ENCODE measurements at places on chromosomes 4 and X. TPM values are rescaled to one million over a fixed set of nuclear protein-coding genes. Genes with fewer than 3 reads are reported as not detected.

DNA sequence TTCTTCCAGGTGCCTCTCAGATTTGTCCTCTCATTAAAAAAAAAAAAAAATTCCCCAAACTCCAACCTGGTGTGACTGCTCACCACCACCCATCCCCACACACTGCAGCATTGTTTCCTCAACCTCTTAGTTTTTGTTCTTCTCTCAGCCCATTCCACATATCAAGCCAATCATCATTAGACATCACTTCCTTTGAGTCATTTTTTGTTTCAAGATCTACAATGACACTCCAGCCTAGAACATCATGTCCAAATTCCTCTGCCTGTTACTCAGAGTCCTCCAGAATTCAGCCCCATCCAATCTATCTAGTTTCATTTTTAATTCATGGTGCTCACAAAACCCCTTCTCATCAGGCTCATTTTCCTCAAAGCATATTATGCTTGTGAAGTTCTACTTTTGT lies 262.5 kb upstream of the TEX13A start:
- peak; percentile 34 for DNase-seq

DNA sequence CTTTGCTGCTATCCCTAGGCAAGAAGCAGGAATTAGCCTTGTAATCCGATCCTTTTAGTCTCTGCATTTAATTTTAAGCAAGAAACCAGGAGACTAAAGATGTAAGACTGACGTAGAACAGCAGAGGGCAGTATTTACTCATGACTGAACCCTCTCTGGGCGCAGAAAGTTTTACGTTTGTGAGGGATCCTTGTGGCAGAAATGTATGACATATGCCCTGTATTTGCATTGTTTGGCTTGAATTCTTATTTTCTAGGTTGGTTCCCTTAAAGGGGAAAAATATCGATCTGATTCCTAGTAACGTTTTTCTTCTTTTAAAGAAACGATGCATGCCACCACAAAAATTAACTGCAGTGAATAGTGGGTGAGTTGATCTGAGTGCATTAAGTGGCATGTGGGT lies 1.3 kb upstream of the FAT4 start:
- peak; percentile 94 for DNase-seq

DNA sequence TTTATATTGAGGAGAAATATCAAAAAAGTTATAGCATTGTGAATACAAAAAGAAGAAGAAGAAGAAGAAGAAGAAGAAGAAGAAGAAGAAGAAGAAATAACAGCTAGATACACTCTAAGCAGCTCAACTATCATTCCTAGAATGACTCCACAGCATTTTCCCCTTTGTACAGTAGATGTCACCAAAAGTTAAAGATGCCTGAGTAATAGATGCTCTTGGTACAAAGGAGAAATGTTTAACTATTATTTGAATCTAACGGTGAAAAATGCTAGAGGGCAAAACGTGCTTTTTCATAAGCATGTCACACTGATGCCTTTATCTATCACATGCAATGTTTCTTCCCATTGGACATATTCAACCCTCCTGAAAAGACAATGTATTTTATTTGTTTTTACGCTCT lies 178.4 kb upstream of the GPRIN3 start:
- peak; percentile 83 for DNase-seq

- no peak for DNase-seq
These were observed 133.8 kb downstream of the CPZ start for GRCh38 chr4:8726344-8726851.

DNA sequence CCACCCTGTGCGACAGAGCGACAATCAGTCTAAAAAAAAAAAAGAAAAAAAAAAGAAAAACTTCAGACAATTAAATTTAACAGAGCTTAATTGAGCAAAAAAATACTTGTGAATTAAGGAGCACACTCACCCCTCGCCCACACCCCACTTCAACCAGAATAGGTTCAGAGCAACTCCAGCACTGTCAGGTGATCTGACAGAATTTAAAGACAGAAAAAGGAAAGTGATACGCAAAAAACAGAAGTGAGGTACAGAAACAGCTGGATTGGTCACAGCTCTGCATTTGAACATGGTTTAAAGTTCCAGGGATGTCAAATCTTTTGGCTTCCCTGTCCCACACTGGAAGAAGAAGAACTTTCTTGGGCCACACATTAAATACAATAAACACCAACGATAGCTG lies 174.4 kb downstream of the PDGFC start:
- no peak for DNase-seq

GRCh38 chr4:53919535-53919934 lies 144.9 kb downstream of the CHIC2 start:
- no peak for DNase-seq

GRCh38 chrX:46777971-46778810 lies 19.3 kb upstream of the SLC9A7 start:
- peak; percentile 48 for DNase-seq

DNA sequence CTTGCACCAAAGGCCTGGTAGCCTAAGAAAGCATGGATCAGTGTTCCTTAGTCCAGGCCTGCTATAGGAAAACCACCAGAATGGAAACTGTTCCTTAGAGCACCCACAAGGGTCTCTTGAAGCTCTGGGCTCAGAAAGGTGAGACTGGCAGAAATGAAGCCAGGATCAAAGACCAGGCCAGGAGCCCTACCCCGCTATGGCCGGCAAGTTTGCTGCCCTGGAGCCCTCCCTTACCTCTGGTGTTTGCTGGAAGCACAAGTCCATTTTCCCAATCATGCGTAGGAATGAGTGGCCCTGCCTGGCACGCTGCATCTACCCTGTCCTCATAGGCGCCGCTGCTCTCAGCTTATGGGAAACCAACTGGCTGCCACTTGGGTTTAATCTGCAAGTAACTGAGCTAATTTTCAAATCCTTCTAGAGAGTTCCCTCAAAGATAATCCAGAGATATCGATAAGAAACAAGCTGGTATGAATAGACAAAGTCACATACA lies 37.4 kb downstream of the BCOR start:
- DNase-seq, result no peak

DNA sequence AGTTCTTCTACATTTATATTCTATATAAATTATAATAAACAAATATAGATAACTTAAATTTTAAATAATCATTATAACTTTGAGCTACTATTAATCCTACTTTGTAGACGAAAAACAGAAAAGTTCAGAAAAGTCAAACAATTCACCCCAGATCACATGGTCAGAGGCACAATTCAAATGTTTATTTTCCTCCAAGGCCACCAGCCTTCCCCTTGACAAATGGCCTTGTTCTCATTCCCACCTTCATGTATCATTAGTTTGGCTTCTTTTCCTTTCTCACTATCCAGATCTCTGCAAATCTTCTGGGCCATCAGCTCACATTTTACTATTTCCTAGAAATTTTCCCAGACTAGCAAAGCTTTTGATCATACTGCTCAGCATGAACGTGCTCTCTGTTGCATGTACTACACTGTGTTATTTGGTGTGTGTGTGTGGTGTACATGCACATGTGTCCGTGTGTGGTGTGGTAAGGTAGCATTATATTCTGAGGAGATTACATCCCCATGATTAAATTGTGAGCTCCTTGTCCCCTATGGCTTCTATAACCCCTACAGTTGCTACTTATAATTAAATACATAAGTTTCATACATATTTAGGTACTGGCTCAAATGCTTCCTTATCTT lies 61.5 kb downstream of the ADGRA3 start:
- no peak for DNase-seq

GRCh38 chr4:116088771-116089170 lies 975.4 kb upstream of the NDST4 start:
- DNase-seq, result no peak

- DNase-seq, result no peak
These were observed 44.9 kb downstream of the CCNG2 start for GRCh38 chr4:77201857-77202256.

GRCh38 chr4:96753216-96753615 lies 913.3 kb downstream of the PDHA2 start:
- DNase-seq, result no peak

DNA sequence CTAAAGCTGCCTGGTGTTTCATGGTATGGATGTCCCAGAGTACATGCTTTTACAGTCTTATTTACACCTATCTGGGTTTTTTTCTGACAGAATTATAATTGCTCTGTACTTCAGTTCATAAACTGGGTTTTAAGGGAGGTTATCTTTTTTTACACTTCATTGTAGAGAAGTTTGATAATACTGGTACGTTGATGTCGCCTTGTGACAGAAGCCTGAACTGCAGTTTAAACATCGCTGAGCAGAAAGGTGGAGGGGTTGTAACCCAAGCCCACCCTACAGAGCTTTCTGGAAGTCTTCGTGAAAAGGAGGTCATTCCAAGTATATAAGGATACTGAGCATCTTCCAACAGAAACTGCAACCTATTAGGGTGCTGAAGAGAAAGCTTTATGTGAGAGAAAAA lies 46.4 kb downstream of the BEX1 start:
- no peak for DNase-seq

GRCh38 chrX:117936118-117936517 lies 180.5 kb downstream of the KLHL13 start:
- DNase-seq, result no peak

DNA sequence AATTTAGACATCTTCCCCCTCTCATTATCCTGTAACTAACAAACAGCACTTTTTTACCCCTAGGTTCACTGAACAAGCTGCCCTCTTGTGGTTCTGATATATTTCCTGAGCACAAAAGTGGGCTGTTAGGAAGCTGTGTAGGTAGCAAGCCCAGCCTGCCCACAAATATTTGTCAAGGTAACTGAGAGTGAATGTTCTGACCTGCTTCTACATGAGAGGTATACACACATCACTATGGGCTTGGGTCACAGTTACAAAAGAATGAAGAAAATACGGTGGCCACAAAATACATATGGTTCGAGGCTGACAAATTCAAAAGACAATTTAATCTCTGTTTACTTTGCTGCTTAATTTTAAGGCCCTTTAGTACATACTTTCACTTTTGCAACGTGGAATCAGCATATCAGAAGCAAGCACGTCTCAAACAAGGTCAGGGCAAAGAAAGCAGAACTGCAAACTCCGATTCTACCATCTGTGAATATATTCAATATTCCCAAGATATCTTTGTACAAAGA lies 78.7 kb downstream of the RBM47 start:
- peak; percentile 39 for DNase-seq

GRCh38 chr4:64464581-64464980 lies 55.3 kb upstream of the TECRL start:
- no peak for DNase-seq

DNA sequence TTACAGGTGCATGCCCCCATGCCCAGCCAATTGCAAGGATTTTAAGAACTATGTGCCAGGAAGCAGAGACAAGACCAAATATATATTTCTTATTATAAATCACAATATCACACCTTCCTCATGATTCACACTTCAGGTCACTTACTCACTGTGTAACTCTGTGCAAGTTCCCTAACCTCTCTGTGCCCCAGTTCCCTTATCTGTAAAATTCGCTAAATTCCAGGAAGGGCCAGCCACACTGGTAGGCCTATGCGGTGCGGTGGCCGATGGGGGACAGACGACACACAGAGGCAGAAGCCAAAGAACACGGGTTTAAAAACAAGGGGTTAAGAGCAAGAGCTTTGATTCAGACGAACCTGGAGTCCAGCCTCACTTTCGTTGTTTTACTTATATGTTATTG lies 2.8 kb downstream of the TRIM2 start:
- no peak for DNase-seq

The GC gene
- total RNA-seq, result not detected

The SLC25A53 gene
- total RNA-seq, result 10.7 TPM

The STPG2 gene
- total RNA-seq, result not detected

The TLL1 gene
- total RNA-seq, result 32.7 TPM

The UGT2A3 gene
- 0.05 TPM for total RNA-seq

The SHROOM4 gene
- 39.0 TPM for total RNA-seq

The HSFX4 gene
- total RNA-seq, result not detected

The SMIM10L2A gene
- 0.70 TPM for total RNA-seq

Measured in dermis blood vessel endothelial cell (primary cell).